CD4-positive, alpha-beta T cell treated with Interleukin-4 for 4 hours (primary cell): ENCODE measurements at places on chromosomes 4 and X.
A peak's percentile ranks its signal among the peaks of the same experiment; 100 is the strongest.

GRCh38 chr4:10162341-10163000 lies 45.9 kb upstream of the WDR1 start:
- no peak for DNase-seq

GRCh38 chrX:5644776-5645175 lies 583.9 kb downstream of the NLGN4X start:
- DNase-seq = no peak

DNA sequence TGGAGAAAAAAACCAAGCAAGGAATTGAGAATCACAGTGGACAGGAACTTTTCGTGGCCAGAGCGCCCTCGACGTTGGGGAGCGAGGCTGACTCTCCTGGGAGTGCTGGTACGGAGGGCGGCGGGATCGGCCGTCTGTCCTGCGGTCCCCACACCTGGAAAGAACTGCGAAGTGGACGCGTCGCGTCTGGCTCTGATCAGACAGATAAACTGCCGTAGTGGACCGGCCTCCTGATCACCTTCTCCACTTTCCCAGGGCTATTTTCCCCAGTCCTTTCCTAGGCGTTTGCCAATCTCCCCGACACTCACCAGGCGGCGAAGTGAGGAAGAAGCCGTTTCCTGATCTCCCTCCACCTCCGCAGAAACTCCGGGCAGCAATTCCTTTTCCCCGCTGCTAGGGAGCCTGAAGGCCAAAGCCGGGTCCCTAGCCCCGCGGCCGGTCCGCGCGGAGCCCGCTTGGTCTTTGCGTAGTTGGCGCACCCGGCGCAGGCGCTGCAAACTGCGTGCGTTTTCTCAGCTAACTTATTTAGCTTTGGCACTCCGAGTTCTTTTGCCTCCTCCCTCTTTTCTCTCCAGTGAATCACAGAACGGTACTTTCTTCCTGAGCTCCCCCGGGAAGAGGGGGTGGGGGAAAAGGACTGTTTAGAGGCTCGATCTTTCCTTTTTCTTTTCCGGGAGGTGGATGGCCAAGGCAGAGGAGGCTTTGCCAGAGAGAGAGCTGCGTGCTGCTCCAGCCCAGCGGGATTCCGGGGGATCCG lies at the start of gene ARSJ:
Gene ARSJ, minus strand, starts transcription at position 500 of the 757 bp plus-strand sequence. CDS start 813 bp downstream, outside the sequence.
- DNase-seq = no peak

GRCh38 chrX:31847773-31848172 lies 775.9 kb upstream of the FTHL17 start:
- DNase-seq = no peak

- no peak for DNase-seq
Observed at GRCh38 chrX:48676893-48677270, 6.7 kb upstream of the WAS start.

- DNase-seq = no peak
Observed at GRCh38 chrX:87805829-87806490, 288.4 kb downstream of the KLHL4 start.

DNA sequence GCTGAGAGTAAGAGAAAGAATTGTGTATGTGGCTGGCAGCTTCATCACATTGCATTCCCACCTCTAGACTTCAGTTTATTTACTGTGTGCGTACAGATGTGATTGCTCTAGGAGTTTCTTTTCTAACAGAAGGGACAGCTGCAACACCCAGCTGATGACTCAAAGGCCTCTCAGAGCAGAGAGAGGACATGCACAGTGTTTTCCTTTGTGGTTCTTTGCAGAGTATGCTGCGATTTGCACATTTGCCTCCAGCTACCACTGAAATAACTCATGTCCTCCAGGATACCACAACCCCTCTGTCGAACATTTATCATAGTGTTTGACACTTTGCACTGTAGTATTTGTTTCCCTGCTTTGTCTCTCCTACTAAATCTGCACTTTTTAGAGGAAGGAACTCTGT lies 294.1 kb downstream of the STIM2 start:
- no peak for DNase-seq

DNA sequence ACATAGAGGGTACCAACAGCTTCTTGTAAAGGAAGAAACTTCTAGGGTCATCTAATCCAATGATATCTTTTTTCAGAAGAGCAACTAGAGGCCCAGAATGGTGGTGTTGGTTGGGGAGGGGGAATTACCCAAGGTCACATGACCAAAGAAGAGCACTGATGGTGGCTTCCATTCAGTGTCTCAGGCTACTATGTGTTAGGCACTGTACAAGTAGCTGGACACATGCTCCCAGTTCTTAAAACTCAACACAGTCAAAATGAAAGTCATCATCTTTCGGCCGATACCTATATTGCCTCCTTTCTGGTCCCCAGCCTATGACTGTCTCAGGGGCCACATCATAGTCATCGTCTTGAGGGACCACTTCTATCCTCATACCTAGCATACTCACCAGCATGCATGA lies 88.1 kb downstream of the ARHGAP6 start:
- no peak for DNase-seq

DNA sequence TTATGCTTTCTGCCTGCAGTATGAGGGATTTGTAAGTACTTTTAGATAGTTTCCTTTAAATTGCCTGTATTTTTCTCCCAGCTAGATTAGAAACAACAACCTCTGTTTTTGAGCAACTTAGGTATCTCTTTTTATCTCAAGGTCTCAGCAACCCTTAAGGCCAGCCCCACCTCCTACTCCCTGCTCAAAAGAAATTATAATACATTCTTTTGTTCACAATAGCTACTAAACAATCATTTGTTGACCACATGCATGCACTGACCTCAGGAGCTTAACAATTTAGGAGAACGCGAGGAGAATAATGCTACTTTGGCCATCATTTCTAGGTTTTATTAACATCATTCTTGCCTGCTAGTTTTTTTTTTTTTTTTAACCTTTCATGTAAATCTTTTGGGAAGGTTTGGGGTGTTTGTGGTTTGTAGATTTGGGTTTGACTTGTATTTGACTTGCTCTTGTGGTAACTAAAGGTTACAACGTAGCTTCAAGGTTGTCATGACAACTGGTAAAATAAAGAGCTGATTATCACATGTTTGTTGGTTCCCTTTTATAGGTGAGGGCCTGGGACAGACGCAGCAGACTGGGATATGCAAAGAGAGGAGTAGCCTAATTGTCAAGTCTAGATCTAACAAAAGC lies 145.4 kb upstream of the PLAC1 start:
- DNase-seq = peak; percentile 81

DNA sequence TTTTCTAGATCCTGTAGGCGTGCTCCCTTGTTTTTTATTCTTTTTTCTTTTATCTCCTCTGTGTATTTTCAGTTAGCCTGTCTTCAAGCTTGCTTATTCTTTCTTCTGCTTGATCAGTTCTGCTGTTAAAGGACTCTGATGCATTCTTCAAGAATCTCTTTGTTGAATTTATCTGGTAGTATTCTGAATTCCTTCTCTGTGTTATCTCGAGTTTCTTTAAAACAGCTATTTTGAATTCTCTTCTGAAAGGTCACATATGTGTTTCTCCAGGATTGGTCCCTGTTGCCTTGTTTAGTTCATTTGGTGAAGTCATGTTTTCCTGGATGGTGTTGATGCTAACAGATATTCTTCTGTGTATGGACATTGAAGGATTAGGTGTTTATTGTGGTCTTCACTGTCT lies 15.3 kb downstream of the RAB33B start:
- DNase-seq = no peak

GRCh38 chrX:73448379-73448778 lies 1.5 kb downstream of the CDX4 start:
- no peak for DNase-seq

GRCh38 chrX:42028109-42028508 lies 104.8 kb upstream of the CASK start:
- DNase-seq = no peak

- no peak for DNase-seq
Observed at GRCh38 chr4:48259748-48260147, 9.9 kb downstream of the TEC start.

GRCh38 chr4:52853351-52853750 lies 8.8 kb upstream of the RASL11B start:
- DNase-seq = no peak

- DNase-seq = no peak
Observed at GRCh38 chr4:165462009-165462408, 83.2 kb downstream of the CPE start.

- DNase-seq = no peak
Observed at GRCh38 chrX:6384371-6384770, 150.5 kb downstream of the VCX3A start.

GRCh38 chr4:2901186-2901585 lies 57.5 kb downstream of the ADD1 start:
- DNase-seq = no peak

DNA sequence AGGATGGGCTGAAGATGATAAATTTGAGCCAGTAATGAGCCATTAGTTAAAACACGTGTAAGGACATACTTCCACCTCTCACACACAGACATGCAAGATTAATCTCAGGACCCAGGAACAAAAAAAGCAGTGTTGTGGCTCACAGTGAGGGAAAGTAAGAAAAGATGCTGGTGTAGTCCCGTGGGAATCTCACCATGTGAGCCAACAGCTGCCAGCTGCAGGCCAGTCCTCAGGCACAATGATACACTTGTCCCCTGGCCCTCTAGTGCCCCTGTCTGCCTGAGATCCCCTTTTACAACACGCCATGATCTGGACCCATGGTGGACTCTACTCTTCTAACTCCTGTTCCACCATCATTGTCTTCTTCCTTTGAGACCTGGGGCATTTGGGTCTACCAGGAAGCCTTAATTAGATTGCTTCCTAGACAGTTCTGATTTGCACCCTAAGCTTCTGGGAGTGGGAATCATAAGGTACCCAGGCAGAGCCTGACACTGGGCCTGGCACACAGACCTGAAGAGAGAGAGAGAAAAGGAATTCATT lies 194.7 kb downstream of the STIM2 start:
- no peak for DNase-seq

GRCh38 chrX:54447461-54447860 lies 7.3 kb downstream of the TSR2 start:
- no peak for DNase-seq

DNA sequence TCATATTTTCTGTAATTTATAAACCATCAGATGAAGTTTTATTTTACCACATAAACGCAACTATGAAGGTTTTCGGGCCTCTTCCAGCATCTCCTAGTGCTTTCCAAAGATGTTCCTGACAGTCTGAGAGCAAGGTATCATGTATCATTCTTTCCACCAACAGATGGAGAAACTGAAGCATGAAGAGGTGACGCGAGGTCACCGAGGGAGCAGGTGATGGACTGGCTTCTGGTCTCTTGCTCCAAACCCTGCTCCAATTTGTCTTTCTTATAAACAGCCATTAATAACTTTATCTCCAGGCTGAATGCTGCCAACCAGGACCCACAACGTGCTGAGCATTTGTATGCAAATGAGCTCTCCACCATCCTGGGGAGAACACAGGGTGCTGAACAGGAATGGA lies 86.3 kb upstream of the MAML3 start:
- no peak for DNase-seq

- DNase-seq = no peak
Observed at GRCh38 chrX:106159861-106160282, 8.2 kb upstream of the PWWP3B start.

DNA sequence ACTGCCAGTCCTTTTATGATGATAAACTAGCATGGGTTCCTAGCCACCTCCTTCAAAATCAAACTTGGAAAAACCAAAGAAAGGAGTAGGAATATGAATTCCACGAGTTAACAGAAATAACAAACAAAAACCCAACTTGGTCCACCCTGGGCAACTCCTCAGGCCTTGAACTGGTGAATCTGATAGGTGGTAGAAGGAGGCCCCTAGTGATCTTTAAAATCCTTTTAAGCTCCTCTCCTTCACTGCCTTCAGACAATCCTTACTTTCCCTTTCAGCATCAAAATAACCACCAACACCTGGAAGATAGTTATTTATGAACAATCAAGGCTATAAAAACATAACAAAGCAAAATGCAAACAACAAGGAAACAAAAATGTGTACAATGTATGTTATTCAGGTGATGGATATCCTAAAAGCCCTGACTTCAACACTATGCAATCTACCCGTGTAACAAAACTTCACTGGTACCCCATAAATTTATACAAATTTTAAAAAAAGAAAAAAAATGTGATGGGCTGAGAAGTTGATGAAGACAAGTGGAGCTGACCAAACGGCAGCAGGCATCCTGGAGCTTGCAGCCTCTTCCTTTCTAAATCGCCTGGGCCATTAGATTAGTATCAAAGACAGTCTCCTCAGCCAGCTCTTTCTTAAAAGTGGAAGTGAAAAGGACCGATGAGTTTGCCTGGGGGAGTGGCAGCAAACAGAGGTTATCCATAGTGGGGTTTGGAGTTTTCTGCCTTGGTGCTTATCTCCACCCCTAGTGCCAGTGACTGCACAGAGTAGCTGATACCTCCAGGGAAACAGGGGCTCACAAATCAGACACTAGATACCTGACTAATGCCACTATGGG lies 179.6 kb downstream of the TMA16 start:
- no peak for DNase-seq

GRCh38 chrX:131764216-131764615 lies 220.3 kb downstream of the OR13H1 start:
- no peak for DNase-seq

GRCh38 chr4:73345399-73345975 lies 58.6 kb upstream of the ALB start:
- DNase-seq = no peak

GRCh38 chr4:118585015-118585414 lies 100.2 kb upstream of the METTL14 start:
- DNase-seq = no peak

GRCh38 chr4:119046263-119046662 lies 89.4 kb upstream of the MYOZ2 start:
- DNase-seq = no peak

DNA sequence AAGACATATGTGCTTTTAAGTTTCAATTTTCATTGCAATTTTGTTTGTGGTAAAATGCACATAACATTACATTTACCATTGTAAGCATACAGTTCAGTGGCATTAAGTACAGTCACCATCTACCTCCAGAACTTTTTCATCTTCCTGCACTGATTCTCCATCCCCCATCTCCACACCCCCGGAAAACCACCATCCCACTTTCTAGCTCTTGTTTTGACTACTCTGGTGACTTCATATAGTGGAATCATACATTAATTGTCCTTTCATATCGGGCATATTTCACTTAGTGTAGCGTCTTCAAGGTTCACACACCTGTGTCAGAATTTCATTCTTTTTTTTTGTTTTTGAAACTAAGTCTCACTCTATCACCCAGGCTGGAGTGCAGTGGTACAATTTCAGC lies 143.5 kb downstream of the GPR143 start:
- DNase-seq = no peak
